Stimulated activated CD4-positive, alpha-beta T cell treated with anti-CD3 and anti-CD28 coated beads, Interleukin-4, amount 100 ng/mL, for 24 hours (primary cell): ENCODE measurements at places on chromosomes 16 and 17.

DNA sequence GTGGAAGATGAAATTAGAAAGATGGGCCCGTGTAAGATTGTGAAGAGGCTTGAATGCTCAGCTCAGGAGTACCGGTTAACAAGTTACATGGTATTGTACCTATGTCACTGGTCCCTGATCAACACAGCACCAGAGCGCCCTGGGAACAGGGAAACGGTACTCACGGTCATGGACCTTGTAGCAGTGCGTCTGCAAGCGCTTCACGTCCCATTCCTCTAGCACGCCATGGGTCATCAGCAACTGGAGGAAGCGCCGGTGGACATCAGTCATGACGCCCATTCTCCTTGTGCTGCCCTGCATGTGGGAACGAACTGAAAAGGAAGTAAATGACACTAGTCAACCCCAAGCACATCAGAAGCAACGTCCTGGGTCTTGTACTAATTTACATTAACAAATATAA lies 11.3 kb downstream of the NSMCE1 start:
- no peak for DNase-seq

DNA sequence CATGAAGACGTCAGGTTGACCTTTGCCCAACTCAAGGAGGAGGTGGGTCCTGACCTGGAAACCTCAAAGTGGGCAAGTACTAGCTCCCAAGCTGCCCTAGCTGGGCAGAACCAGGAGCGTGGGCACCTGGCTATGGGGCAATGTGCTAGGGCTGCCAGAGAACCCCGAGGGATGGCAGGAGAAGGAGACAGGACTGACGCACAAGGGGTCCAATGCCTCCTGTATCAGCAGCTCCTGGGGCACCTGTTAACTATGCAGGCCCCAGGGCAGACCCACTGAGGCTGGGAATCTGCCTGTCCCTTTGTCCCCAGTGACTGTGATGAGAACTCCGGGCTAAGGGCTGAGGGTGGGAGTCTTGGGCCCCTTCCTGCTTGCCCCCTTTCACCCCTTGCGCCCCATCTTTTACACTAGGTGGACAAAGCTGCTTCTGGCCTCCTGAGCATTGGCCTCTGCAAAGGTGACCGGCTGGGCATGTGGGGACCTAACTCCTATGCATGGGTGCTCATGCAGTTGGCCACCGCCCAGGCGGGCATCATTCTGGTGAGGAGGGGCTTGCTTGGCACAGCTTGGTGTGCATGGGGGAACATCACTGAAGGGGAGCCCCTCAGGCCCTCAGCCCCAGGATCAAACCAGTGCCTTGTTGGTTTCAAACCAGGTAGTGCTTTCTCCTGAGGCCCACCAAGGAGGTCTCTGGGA lies 7.7 kb downstream of the CHAD start:
- DNase-seq: no peak

- no peak for DNase-seq
Measured at GRCh38 chr17:7340179-7340578, 3.9 kb downstream of the ACAP1 start.

GRCh38 chr17:73042809-73043685 lies 49.4 kb downstream of the SLC39A11 start:
- DNase-seq: no peak

GRCh38 chr17:72613806-72614292 lies 478.6 kb downstream of the SLC39A11 start:
- no peak for DNase-seq

DNA sequence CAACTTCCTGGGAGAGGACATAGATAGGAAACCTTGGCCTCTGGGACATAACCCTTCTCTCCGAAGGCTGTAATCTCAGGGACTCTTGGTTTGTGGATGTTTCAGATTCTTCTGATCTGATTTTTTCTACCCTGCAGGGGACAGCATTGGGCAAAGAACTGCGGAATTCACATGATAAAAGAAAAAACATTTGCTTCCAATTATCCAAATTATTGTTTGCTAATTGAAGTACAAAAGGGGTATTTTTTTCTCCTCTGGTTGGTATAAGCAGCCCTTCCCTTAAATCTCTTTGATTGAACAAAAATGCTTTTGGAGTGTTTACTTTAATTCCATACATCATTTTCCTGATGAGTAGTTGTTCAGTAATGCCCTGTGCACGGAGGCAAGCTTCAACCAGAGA lies 251.7 kb upstream of the IRX3 start:
- no peak for DNase-seq
